T-helper 2 cell treated with Interferon-gamma antibody and Interleukin-4, amounts not matched to agents 5 μg/mL and 100 μg/mL, for 36 hours (primary cell): ENCODE measurements at places on chromosomes 3 and 15.
A peak's percentile ranks its signal among the peaks of the same experiment; 100 is the strongest.

DNA sequence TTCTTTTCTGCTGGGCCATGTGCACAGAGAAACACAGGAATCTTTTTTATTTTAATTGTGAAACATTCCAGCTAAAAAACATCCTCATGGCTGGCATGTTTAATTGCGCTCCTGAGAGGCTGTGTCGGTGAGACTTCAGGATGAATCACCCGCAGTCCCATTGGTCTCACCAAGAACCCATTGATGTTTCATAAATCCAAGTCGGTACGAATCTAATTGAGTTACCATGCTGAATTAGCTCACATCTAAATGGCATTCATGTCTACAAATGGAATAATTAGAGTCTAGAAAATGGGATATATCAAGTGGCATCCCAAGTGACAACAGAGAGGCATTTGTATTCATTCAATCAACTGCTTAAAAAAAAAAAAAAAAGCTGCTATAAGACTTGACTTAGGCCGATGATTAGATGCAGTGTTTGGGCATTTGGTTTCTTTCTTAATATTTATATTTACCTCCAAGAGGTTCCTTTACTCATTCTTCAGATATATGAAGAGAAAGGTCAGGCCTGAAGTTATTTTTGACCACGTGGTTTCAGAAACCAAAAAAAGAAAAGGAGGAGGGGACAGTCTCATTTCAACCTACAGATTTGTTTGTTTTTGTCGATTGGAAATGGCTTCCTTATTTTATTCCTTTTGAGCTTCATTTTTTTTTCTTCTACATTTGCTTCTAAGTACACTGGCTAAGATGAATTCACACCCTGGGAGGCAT, 79.1 kb upstream of the FOXB1 start:
- DNase-seq: no peak

DNA sequence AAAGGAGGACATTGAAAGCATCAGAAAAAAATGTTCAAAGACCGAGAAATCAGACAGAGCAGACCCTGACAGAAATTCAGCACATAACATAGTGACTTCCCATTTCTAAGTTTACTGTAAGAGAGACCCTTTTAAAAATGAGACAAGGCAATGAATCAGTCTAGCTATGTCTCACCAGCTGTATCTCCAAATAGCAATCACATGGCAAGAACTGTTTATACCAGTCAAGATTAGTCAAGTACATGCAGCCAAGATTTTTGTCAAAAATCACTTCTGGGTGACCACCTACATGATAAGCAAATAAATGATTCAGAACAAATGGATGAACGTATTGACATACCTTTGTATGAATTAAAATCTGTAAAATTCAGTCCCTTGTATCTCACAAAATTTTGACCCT, 138.0 kb downstream of the DTWD1 start:
- DNase-seq: no peak

DNA sequence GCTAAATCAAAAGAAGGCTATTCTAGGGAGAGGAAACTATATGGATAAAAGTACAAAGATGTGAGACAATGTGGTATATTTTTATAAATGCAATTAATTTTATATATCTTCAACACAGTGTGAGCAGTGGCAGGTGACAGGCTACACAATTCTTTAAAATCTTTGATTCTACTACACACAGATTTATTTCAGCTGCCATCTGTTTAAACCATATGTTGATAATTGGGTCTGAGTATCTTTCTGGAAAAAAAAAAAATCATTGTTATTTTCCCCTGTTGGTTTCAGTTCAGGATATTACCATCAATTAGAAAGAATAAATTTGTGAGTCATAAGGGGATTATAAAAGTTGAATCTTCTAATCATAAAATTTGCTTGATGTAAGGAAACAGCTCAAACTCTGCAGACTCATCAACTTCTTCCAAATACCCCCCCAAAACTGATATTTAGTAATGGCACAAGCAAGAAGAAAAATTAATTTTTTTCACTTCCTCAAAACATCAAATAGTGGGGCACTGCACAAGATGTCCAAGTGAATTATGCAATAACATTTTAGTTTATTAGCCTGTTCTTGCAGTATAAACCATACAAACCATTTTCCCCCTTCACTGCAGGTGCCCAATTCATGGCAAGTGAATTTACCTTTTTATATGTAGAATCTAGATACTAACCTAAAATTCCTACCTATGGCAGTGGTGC, 12.0 kb downstream of the PIERCE2 start:
- DNase-seq: no peak

GRCh38 chr3:86788371-86788770, 202.6 kb downstream of the VGLL3 start:
- DNase-seq: no peak

GRCh38 chr15:85943791-85944190, 135.9 kb upstream of the AGBL1 start:
- no peak for DNase-seq

DNA sequence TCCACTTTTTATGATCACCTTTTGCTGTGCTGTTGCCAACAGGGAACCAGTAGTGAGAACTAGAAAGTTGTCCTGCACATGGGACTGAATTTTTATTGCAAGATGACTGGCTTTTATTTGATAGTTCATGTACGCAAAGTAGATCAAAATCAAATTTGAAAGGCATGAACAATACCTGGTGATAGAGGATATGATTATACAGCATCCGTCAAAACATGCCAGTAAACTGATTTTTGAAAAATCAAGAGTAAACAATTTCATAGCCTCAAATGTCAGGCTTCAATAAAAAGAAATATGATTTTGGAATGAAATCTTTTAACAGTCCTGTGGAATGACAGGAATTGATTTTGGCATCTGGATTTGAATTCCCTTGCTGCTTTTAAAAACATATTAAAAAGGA, 219.6 kb upstream of the LRRN1 start:
- no peak for DNase-seq

DNA sequence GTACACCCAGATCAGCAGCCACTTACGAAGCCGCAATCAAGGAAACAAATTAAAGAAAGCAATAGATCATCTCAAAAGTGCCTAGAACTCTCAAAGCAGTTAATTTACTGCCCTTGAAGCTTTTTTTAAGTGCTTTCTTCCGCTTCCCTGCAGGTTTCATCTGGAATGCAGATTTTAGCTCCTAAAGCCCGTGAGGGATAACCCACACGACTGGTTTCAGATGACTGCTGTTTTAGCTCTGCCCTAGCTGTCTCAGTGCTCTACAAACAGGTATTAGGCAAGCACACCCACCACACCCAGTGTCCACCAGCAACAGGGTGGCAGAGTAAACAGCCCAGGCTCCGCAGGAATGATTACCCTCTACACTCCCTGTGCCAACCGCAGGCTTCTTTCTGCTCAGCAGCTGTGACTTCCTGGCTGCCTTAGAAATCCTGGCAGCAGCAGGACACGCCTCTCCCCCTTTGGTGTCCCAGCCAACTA, 126.0 kb downstream of the FMN1 start:
- no peak for DNase-seq

DNA sequence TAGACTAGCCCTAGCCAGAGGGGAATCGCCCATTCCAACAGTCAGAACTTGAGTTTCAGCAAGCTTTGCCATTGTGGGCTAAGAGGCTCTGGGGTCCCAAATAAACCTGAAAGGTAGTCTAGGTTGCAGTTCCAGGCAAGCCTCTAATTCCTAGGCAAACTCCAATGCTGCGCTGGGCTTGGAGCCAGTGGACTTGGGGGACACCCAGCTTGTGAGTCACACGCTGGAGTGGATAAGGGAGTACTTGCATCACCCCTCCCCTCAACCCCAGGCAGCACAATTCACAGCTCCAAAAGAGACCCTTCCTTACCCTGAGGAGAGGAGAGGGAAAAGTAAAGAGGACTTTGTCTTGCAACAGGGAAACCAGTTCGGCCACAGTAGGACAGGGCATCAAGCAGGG, 105.2 kb upstream of the DPPA4 start:
- DNase-seq: no peak

GRCh38 chr15:59997070-59997701, 6.9 kb upstream of the FOXB1 start:
- peak; percentile 75 for DNase-seq

- no peak for DNase-seq
These were observed 364.7 kb upstream of the TGFBR2 start for GRCh38 chr3:30241721-30242120.

GRCh38 chr15:51195459-51195858, 100.8 kb upstream of the TNFAIP8L3 start:
- DNase-seq: no peak

GRCh38 chr3:45572755-45573154, 21.8 kb upstream of the LIMD1 start:
- no peak for DNase-seq

GRCh38 chr3:141659821-141660613, 78.1 kb upstream of the RNF7 start:
- DNase-seq: no peak

DNA sequence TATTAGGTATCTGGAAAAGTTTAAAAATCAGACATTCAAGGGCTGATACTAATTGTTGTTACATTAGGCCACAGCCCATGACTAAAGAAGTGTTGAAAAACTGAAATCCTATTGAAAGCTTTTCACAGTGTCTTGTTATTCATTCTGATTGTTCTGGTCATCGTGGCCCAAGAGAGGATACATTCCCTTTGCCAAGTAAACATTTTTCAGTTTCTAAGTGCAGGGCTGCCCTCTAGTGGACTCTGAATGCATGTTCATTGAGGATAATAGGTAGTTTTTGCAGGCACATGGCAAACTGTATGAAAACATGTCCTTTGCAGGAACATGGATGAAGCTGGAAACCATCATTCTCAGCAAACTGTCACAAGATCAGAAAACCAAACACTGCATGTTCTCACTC, 181.1 kb downstream of the MYRIP start:
- no peak for DNase-seq

- peak; percentile 50 for DNase-seq
These were observed 280.2 kb upstream of the STT3B start for GRCh38 chr3:31252216-31253185.

- no peak for DNase-seq
These were observed 50.9 kb downstream of the IQCH start for GRCh38 chr15:67305506-67305905.

- no peak for DNase-seq
These were observed 231.3 kb upstream of the ARHGEF26 start for GRCh38 chr3:153889905-153890334.

DNA sequence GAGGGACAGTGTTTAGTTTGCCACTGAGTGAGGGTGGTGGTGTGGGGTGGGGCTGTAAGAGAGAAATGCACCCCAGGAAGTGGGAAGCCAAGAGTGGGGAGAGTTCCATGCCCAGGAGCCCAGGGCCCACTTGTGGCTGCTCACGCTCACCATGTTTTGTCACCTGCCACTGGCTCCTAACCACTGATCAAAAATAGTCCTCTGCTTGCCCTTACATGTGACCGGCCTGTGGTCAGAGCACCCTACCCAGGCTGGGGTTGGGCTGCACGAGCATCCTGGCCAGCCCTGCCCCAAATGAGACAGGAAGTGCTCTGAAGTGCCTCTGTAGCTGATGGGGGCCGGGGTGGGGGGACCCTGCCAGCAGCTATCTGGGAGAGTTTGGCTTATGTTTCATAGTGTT, 216.3 kb downstream of the RPLP1 start:
- peak; percentile 23 for DNase-seq
